Activated CD8-positive, alpha-beta memory T cell treated with anti-CD3 and anti-CD28 coated beads for 4 hours (primary cell): ENCODE measurements at places on chromosomes 16 and 17.

DNA sequence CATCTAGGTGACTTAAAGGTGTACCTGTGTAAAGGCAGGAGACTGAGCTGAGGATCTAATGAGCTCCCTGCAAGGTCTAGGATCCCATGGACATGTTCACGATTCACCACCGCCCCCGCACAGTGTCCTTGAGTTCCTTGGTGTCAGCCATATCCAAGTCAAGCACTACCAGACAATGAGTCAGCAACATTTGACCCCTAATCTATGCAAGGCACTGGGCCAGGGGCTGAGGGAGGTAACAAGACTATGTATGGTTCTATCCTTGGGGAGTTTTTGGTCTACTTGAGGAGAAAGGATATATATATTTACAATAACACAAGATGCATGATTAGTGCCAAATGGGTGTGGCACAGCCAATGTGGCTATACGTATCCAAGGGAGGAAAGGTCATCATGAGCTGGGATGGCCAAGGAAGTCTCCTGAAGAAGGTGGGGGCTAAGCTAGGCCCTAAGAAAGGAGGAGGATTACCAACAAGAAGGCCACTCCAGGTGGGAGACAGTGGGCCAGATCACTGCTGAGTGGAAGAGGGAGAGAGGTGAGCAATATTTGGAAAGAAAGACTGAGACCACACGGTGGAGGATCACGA is 35.0 kb downstream of the ITGB3 start:
- no peak for DNase-seq

- DNase-seq, result no peak
Observed at GRCh38 chr17:67386965-67387551, 10.0 kb downstream of the PITPNC1 start.

GRCh38 chr16:66141885-66142284 is 224.6 kb upstream of the CDH5 start:
- DNase-seq, result no peak

- DNase-seq, result no peak
Observed at GRCh38 chr17:68103148-68103547, 67.6 kb downstream of the KPNA2 start.

DNA sequence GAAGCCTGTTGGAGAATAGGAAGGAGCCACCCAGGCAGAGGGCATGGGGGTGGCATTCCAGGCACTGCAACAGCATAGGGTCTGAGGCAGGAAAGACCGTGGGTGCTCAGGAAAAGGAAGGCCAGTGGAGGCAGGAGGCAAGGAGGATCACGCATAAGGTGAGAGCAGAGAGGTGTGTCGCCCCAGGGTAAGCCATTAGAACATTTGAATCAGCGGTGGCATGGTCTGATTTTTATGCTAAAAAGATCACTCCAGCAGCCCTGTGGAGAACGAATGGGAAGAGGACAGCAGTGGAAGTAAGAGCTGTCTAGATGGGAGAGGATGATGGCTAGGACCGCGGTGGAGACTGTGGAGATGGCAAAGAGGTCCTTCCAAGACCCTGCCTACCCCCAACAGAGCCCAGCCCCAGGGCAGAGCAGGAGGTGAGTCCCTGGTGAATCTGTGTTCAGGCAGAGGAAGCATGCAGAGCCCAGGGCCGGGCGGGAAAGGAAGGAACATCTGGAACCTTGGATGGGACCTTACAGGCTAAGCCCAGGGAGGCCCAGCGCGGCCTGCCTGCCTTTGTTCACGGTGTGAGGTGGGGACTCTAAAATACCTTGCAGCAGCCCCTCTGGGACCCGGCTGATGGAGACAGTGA is 7.8 kb downstream of the LPO start:
- DNase-seq, result no peak

DNA sequence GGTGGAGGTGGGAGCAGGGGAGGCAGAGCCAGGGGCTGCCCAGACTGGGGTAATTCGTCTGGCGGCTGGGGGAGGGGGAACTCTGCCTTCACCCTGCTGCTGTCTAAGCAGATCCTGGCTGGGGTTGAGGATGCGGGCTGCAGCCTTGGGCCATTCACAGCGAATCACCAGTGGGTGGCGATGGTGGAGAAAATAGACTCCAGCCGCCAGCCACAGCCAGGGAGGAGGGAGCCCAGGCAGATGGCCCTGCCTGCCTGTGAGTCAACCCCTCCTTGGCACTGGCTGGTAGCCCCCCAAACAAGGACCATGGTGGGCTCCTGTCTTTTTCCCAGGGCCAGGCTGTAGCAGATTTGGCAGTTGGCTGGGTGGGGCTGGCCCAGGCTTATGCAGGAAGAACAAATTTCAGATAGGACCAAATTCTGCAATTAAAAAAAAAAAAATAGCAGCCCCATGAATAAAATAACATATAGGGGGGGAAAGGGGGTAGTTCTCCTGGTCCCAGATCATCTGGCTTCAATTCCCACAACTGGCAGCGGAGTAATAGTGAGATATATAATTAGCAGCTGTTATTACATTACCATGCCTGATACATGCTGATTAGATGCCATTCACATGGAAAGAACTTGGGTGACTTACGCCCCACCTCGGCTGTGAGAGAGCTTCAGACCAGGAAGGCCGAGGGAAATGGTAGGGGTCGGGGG is 41.5 kb upstream of the CDH5 start:
- DNase-seq, result no peak

- no peak for DNase-seq
Observed at GRCh38 chr16:70331588-70332358, 14.9 kb upstream of the DDX19A start.

GRCh38 chr16:83356266-83356665 is 451.5 kb upstream of the HSBP1 start:
- DNase-seq, result no peak

- no peak for DNase-seq
Observed at GRCh38 chr17:8417806-8418205, 17.9 kb upstream of the NDEL1 start.

DNA sequence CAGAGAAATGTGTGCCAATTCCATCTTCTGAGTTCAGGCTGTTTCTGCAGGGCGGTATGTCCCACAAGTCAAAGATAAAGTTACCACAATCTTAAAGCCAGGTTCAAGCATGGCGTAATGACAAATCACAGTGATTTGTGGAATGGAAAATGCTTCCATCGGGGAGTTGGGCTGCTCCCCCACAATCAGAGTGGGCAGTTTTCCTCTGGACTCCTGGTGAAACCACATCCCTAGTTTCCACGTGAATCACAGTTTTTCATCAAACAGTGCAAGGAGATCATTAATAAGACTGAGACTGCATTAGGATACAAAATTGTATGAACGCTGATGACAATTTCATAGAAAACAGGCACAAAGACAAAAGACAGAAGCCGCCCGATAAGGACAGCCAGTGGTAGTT is 3.6 kb downstream of the LITAF start:
- no peak for DNase-seq

GRCh38 chr17:48630925-48631692 is 5.0 kb upstream of the HOXB9 start:
- DNase-seq, result no peak

DNA sequence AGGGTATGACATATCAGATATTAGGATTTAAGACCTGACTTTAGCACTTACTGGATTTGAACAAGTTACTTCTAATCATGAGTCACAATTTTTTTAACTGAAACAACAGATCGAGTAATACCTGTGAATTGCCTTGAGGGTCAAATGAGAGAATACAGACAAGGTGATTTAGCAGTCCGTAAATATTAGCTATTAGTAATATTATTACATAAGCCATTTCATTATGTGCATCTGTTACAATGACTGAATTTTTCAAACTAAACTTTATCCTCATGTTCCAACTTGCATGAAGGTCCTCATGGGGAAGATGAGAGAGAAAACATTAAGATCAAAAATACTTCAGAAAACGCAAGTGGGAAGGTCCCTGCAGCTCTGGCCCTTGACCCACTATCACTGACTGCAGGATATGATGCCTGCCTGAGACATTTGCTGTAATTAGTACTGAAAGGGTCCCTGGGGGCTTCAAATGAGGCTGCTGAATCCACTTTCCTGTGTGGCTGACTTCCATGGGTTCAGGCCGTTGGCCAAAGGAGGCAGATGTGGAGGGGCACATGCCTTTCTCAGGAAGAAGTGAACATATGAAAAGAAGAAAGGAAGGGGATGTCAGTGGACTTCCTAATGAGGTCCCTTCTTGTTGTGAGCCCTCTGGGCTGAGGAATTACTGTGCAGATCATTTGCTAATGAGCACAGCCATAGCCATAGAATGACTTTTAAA is 441.7 kb downstream of the CDH11 start:
- DNase-seq, result no peak

- no peak for DNase-seq
Observed at GRCh38 chr16:12800817-12801216, 2.9 kb downstream of the CPPED1 start.

DNA sequence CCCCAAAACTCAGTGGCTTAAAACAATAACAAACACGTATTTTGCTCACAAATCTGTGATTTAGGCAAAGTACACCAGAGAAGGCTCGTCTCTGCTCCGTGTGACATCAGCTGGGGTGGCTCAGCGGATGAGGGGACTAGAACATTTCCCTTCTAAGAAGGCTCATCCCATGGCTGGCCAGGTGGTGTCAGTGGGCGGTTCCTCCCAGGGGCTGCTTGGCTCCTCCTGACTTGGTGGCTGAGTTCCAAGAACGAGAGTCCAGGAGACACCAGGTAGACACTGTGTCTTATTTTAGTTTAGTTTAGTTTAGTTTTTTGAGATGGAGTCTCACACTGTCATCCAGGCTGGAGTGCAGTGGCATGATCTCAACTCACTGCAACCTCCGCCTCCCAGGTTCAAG is 5.6 kb upstream of the CHMP6 start:
- DNase-seq, result no peak

GRCh38 chr16:86565181-86565631 is 1.4 kb upstream of the FOXC2 start:
- DNase-seq, result no peak

- peak; percentile 27 for DNase-seq
Observed at GRCh38 chr16:28623172-28623711, 13.4 kb upstream of the SULT1A1 start.

DNA sequence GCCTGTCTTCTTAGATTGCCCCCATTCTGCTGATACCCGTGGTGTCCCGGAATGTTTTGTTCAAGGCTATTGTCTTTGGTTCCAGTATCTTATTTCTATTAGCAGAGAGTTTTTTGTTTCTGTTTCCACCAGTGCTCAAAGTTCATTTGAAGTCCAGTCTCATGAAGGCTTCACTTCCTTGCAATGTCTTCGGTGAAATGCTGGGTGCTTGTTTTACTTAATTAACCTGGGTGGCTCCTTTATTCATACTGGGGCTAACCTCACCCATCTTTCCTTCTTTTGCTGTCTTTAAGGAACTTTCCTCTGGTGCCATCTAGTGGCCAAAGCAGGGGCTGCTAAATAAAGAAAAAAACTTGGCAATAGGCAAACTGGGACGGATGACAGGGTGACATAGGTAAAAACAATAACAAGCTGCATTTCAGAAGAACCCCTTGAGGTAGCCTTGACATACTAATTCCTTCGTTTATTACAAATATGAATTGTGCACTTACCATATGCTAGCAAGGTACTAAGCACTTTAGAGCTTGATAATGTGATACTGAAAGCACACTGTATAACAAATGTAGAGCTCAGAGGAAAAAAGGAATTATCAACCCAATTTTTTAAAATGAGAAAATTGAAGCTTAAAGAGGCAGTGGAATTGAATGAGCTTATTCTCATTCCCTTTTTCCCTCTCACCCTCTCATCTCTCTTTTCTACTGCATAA is 2.8 kb upstream of the SMIM36 start:
- DNase-seq, result peak; percentile 38

DNA sequence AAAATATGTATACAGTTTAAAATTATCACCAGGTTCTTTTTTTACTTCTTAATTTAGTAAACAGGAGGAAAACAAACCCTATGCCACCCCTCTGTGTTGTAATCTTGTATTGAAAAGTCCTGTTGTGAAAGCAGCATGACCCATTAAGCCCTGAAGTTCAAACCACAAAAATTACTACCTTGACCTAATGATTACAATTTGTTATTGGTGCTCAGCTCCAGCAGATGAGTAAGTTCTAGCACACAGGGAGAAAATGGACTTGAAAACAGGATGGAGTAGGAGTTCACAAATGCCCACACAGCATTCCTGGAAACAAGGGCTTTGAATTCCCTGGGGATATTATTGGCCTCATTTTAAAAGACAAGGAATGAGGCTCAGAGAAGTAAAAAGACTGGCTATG is 505.8 kb upstream of the ERCC4 start:
- DNase-seq, result no peak

- peak; percentile 77 for DNase-seq
Observed at GRCh38 chr17:43393944-43394482, 4.8 kb upstream of the ARL4D start.

DNA sequence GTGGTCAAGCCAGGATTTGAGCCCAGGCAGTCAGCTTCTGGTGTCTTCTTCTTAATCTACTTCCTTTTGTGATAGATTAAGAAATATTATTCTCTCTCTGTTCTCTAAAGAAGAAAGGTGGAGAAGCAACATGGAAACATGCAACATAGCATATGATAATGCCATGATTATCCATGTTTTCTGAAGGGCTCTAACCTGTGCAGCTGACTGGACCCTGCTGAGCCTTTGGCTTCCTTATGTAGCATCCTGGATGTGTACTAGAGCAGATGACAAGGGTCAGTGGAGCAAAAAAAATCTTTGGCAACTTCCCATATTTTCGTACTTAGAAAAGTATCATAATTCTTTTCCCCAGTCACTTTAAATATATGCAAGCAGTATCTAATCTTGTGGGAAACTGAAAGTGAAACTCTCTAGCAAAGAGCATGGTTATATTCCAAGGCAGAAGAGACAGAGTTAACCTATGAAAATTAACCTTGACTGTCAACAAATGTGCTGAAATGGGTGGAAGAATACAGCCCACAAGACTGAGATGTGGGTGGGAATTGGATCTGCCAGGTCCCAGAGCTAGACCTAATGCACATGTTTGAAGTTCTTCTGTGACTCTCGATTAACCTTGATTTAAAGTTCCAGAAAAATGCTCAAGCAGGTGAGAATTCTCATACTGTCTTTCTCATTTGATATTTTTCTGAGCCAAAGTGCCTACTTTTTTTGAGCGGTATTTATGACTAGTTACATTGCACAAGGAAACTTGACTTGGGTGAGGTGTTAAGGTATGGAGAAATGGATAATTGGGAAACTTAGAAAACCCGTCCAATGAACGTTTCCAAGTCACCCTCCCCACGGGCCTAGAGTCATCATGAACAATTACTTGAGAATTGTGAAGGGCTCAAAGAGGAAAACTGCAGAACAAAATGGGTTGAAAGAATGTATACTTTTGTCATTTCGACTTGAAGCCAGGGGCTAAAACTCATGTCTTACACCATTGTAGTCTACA is 248.6 kb downstream of the FTO start:
- DNase-seq, result no peak

GRCh38 chr17:74950207-74950606 is 14.5 kb downstream of the OTOP3 start:
- no peak for DNase-seq

- no peak for DNase-seq
Observed at GRCh38 chr16:50594308-50595260, 46.4 kb downstream of the NKD1 start.
